ENCODE measurements at places on chromosomes 7 and 10.

GRCh38 chr10:30436191-30436611, 2.2 kb downstream of the MAP3K8 start:
- DNase-seq: no peak

- no peak for DNase-seq
These were observed 82.4 kb upstream of the RNF32 start for GRCh38 chr7:156558198-156558597.

- DNase-seq: no peak
These were observed 61.8 kb upstream of the TRIL start for GRCh38 chr7:29019896-29020295.

- no peak for DNase-seq
These were observed 99.1 kb downstream of the BMPR1A start for GRCh38 chr10:86855513-86855912.

DNA sequence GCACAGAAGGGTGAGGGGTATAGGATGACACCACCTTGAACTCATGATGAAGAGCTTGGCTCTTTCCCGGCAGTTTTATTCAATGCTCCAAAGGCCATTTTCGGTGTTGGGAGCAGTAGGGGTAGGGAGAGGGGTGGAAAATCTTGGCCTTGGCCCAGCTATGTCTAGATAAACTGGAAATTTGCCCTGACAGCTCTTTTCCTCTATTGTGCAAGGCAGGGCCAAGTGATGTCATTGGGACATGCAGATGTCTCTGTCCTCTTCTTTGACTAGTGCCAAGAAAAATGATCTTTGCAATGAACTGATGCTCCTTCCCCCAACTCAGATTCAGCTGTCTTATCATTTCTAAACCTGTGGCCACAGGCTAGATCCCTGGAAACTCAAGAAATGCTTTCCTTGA, 27.7 kb upstream of the PRKCQ start:
- DNase-seq: no peak

GRCh38 chr10:88508796-88509195, 74.3 kb downstream of the RNLS start:
- no peak for DNase-seq

DNA sequence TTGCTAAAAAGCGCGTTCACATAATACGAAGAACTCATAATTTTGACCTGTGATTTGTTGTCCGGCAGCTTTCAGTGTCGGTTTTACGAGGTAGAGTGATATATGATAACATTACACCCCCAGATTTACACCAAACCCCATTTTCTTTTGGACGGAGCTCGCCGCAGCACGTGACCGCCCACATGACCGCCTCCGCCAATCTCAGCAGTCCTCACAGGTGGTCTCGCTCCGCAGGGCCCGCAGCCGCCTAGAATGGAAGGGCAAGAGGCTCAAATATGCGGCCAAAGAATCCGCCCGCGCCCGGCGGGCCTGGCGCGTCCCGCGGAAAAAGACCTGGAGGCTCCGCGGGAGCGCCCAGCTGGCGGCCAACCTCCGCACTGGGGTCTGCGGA, at the start of gene HOXA7:
Gene HOXA7 (minus strand): TSS at position 168 of the 391 bp plus-strand sequence. CDS start 130 bp downstream, at position 38.
- no peak for DNase-seq

GRCh38 chr10:23193435-23194074, 1.4 kb downstream of the PTF1A start:
- DNase-seq: no peak

DNA sequence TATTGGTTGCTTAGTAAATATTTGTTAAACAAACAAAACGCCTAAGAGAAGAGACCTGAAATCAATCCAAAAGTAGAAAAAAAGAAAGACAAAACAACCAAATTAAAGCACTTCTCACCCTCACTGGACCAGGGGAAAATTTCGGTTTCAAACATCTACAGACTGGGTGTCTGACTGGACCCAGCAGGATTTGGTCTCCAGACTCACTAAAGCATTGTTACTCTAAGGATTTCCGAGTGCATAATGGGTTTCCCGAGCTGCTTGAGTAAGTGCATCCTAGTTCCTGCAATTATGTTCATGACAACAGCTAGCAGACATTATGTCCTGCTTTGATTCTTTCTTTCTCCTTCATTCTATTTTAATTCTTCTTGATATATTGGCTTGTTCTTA, 51.8 kb upstream of the FAM3C start:
- DNase-seq: no peak

DNA sequence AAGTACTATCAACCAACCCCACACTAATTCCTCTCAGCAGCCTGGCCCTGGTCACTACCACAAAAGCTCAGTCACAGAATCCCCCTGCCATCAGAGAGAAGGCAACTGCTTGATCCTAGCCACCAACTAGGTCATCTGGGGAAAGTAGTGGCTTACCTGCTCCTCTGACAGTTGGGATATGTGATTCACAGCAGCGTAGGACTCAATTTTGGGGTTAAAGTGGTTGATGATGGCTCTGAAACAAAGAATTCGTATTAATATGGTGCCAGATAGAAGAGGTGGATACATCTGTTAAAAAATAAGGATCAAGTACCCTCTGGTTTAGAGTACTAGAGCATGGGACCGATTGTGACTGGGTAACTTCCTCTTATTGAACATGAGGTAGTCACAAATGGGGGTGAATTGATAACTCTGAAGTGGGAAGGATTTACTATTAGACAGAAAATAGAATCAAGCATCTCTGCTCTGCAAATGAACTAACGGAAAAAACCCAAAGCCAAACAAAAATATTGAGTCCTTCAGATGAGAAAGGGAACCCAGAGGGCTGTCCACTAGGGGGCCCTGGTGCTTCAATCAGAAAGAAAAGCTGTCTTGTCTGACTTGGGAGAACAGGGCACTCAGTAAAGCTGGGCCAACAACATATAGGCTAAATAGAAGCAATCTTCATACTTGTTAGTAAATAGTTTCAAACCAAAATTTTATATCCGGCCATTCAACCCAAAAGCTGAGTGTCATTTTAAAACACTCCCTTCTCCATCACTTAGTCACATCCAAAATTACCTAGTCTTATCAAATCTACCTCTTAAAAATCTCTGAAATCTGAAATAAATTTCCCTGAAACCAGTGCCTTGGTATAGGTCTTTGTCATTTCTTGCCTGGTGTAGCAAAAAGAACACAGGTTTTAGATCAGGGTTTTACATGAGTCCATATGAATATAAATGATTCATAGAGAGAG, 45.9 kb upstream of the KCNIP2 start:
- peak; percentile 51 for DNase-seq

GRCh38 chr10:103695584-103696005, 159.8 kb downstream of the SH3PXD2A start:
- DNase-seq: no peak

- no peak for DNase-seq
These were observed 50.4 kb upstream of the NKX6-2 start for GRCh38 chr10:132836248-132836831.

GRCh38 chr7:142584765-142585164, 164.5 kb upstream of the PRSS1 start:
- DNase-seq: no peak

- DNase-seq: no peak
These were observed 702.4 kb upstream of the FZD8 start for GRCh38 chr10:36344240-36345174.

DNA sequence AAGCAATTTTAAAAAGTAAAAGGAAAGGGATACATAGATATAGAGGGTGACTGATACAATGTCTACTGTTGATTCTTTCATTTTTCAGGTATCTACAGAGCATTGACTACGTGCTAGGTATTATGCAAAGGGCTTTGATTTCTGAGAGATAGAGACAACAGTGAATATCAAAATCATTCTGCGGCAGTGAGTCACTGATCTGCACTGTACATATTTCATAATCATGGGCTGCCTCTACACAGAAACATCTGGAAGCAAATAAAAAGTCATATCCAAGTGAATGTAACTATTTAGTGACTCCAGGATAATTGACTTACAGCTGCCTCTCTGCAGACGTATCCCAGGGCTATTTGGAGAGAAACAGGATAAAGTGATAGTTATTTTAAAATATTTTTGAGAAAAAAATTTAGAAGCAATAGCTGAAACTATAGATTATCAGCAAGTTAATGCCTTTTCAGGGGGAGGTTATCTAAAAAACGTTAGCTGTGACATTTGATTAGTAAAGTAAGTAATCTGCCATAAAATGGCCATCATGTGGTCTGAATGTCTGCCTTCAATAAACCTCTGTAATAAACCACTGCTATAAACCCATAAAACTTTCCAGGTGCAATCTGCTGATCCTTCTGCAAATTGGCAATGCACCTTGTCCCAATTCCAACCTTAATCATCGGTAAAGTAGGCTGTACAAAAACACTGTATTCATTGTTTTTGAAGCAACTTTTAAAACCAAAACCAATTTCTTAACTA, 43.7 kb downstream of the CPXM2 start:
- no peak for DNase-seq

- DNase-seq: no peak
These were observed 24.6 kb upstream of the BHLHA15 start for GRCh38 chr7:98186452-98187137.

DNA sequence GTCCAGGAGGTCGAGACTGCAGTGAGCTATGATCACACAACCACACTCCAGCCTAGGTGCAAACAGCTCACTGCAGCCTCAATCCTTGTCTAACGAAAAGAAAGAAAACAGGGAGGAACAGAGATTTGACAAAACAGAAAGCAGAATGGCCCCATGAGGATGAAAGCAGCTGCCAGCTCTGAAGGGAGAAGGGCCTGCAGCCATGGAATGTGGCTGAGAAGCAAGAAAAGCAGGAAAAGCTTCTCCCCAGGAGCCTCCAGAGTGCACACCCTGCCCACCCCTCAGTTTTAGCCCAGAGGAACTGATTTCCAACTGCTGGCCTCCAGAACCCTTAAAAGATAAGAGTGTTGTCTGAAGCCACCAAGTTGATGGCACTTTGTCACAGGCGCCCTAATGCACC, 13.0 kb downstream of the ESYT2 start:
- no peak for DNase-seq
